ENCODE measurements at places on chromosomes 1 and 21.

GRCh38 chr1:226004396-226004795 lies 5.3 kb upstream of the SDE2 start:
- H3K27ac ChIP-seq = no peak overlapping the region
- H3K4me1 ChIP-seq = peaks cover 8% of the 10 kb centered on the region
- no peaks in the 10 kb centered on the region for H3K27me3 ChIP-seq
- no peak overlapping the region for H3K4me3 ChIP-seq
- no peak for DNase-seq

- no peak overlapping the region for H3K27ac ChIP-seq
- H3K27me3 ChIP-seq = no peaks in the 10 kb centered on the region
- H3K4me1 ChIP-seq = peaks cover 13% of the 10 kb centered on the region
- no peak for DNase-seq
- no peak overlapping the region for H3K4me3 ChIP-seq
- H3K36me3 ChIP-seq = no peaks in the 10 kb centered on the region
Observed at GRCh38 chr1:234699795-234700665, 90.1 kb upstream of the IRF2BP2 start.

DNA sequence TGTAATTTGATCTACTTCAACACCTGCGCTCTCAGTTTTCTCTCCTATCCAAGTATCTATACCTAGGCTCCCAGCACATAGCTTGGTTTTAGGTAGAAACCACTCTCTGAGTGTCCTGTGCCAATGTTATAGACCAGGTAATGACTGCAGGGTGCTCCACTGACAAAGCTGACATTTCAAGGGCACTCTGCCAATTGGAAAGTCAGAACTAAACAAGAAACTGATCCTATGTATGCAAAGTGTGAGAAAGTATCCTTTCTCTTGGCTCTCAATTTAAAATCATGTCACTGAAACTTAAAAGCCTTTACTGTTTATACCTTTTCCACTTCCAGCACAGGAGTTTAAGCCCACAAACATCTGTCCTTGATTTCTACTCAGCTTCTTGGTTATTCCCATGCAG lies 45.0 kb upstream of the AIM2 start:
- H3K4me3 ChIP-seq = no peak overlapping the region
- no peaks in the 10 kb centered on the region for H3K4me1 ChIP-seq
- no peaks in the 10 kb centered on the region for H3K36me3 ChIP-seq
- no peak overlapping the region for H3K27ac ChIP-seq
- H3K27me3 ChIP-seq = no peaks in the 10 kb centered on the region

GRCh38 chr1:9399510-9400424 lies 107.1 kb downstream of the SPSB1 start:
- H3K27ac ChIP-seq = peak overlapping the region; percentile 39
- no peaks in the 10 kb centered on the region for H3K27me3 ChIP-seq
- no peak overlapping the region for H3K4me3 ChIP-seq
- H3K4me1 ChIP-seq = peaks cover 18% of the 10 kb centered on the region

GRCh38 chr1:22287946-22288520 lies 145.1 kb upstream of the WNT4 start:
- no peak overlapping the region for H3K4me3 ChIP-seq
- H3K27ac ChIP-seq = peak overlapping the region; percentile 87
- no peak for DNase-seq
- peaks cover 53% of the 10 kb centered on the region for H3K4me1 ChIP-seq
- H3K36me3 ChIP-seq = no peaks in the 10 kb centered on the region

DNA sequence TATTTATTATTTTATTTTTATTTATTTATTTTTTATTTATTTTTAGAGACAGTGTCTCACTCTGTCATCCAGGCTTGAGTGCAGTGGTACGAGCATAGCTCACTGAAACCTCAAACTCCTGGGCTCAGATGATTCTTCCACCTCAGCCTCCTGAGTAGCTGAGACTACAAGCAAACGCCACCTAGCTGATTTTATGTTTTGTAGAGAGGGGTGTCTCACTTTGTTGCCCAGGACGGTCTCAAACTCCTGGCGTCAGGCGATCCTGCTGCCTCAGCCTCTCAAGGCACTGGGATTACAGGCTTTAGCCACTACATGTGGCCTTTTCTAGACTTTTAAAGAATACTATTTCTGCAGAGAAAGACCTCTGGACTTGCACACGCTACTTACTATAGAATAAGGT lies 61.3 kb upstream of the C1orf53 start:
- H3K4me1 ChIP-seq = no peaks in the 10 kb centered on the region
- DNase-seq = no peak
- H3K4me3 ChIP-seq = no peak overlapping the region
- H3K27ac ChIP-seq = no peak overlapping the region

DNA sequence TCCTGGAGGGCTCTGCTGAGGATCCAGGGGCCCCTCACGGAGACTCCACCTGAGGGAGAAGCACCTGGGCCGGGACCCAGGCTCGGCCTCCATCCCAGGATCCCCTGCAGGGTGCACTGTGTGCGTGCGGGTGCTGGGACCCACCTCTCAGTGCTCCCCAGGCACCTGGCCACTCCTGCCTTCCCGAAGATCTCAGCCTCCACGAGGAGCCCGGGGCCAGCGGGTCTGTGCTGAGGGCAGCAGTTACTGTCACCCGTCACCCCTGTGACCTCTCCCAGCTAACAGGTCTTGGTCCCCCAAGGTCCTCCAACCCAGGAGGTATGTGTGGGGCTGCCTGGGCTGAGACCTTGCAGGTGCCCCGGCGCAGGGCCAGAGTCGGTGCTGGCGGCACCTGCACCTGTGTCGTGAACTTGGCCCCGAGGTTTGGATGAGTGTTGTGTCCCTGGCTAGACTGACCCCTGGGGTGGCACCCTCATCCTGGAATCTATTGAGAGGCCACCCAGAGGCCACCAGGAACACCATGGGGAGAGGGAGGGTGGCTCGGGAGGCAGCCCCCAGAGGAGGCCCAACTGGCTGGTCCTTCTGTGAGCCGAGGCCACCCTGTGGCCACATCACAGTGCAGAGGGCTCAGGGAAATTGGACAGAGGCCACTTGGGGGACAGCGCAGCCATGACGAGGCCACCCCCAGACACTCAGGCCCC lies 17.7 kb downstream of the MORN1 start:
- no peaks in the 10 kb centered on the region for H3K4me1 ChIP-seq
- H3K27me3 ChIP-seq = no peaks in the 10 kb centered on the region
- no peak for DNase-seq
- H3K4me3 ChIP-seq = no peak overlapping the region
- no peak overlapping the region for H3K27ac ChIP-seq

DNA sequence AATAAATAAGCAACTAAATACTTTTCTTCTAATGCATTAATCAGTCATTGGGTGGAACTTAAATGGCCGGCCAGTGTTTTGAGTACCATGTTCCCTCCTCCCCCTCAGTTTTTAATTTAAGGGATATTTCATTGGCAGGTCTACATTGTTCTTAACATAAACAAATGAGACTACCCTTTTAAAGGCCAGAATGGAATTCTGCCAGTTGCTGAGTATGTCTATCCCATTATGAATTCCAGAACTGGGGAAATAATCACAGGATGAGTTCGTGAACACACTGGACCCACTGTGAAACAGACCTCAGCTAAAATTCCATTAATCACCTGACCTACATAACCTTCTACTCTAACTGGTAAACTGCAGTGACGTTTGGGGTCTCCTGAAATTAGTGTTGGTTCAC lies 305.5 kb upstream of the PKN2 start:
- H3K27me3 ChIP-seq = no peaks in the 10 kb centered on the region
- no peaks in the 10 kb centered on the region for H3K4me1 ChIP-seq
- DNase-seq = no peak
- no peak overlapping the region for H3K4me3 ChIP-seq
- no peaks in the 10 kb centered on the region for H3K36me3 ChIP-seq

- no peak for DNase-seq
- no peaks in the 10 kb centered on the region for H3K27me3 ChIP-seq
- H3K27ac ChIP-seq = no peak overlapping the region
- peaks cover 10% of the 10 kb centered on the region for H3K4me1 ChIP-seq
- no peaks in the 10 kb centered on the region for H3K36me3 ChIP-seq
Observed at GRCh38 chr1:20321573-20321972, 30.9 kb downstream of the VWA5B1 start.

- no peaks in the 10 kb centered on the region for H3K36me3 ChIP-seq
- no peaks in the 10 kb centered on the region for H3K4me1 ChIP-seq
- H3K27me3 ChIP-seq = no peaks in the 10 kb centered on the region
- no peak for DNase-seq
- no peak overlapping the region for H3K4me3 ChIP-seq
- H3K27ac ChIP-seq = no peak overlapping the region
Observed at GRCh38 chr1:76162254-76162653, 87.7 kb downstream of the ST6GALNAC3 start.

DNA sequence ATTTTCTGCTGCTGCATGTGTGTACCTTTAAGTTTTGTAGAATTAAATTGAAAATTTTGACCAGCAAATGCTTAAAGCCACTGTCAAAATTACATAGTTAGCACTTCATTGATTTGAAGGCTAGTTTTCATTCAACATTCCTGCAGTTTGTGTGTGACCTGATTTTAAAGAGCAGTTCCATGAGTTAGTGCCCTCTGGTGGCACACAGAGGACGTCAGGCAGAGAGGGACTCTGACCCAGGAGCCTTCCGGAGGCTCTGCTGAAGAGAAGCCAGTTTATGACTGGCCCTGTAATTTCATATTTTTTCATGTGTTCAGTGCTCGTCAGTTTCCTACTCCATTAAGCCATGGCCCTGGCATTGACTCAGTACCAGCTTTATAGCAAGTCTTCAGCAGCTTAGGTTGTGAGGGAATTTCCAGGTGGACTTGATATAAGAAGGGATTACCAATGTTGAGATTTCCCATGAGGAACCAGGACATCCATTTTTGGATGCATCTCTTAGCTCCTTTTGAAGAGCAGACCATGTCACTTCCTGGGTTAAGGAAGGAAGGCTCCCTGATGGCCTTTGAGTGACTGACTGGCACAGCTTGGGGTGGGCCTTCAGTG lies 104.7 kb downstream of the CAMTA1 start:
- H3K27me3 ChIP-seq = no peaks in the 10 kb centered on the region
- H3K4me3 ChIP-seq = no peak overlapping the region
- H3K27ac ChIP-seq = no peak overlapping the region
- no peaks in the 10 kb centered on the region for H3K36me3 ChIP-seq
- DNase-seq = peak; percentile 70

DNA sequence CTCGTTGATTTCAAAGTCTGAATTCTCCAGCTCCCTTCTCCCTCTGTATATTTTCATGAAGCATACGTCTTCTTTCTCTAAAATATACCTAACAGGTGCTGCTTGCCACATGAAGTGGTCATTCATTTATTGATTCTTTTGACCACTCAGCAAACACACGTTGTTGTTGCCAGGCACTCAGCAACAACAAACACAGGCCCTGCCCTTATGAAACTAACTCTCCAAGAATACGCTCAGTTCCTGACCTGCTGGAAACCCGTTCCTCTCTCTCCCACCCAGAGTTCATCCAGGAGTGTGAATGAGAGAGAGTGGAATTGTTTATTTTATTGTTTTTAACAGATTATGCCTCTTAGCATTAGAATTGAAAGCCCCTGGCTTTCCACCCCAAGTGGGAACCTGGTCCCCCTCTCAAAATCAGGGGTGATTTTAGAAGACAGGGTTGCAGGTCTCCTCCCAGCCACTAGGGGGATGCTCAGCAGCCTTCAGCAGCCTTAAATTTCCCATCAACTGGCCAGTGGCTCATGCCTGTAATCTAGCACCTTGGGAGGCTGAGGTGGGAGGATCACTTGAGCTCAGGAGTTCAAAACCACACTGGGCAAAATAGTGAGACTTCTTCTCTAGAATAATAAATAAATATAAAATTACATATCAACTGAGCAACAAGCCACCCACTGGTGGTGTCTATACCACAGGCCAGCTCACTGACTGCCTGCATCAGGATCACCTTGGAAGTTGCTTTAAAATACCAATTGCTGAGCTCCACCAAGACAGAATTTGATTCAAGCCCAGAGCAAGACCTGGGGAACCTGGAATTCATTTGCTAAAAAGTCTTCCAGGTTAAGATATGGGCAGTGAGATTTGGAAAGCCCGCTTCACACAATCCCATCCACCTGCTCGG lies 181.0 kb upstream of the KLHDC7A start:
- H3K27ac ChIP-seq = no peak overlapping the region
- H3K4me3 ChIP-seq = no peak overlapping the region
- no peaks in the 10 kb centered on the region for H3K36me3 ChIP-seq
- DNase-seq = no peak
- H3K27me3 ChIP-seq = no peaks in the 10 kb centered on the region
- H3K4me1 ChIP-seq = no peaks in the 10 kb centered on the region

- DNase-seq = no peak
- H3K4me3 ChIP-seq = no peak overlapping the region
- H3K36me3 ChIP-seq = no peaks in the 10 kb centered on the region
- H3K27ac ChIP-seq = peak overlapping the region; percentile 69
- H3K27me3 ChIP-seq = no peaks in the 10 kb centered on the region
Observed at GRCh38 chr1:164577291-164577690, 18.3 kb downstream of the PBX1 start.

GRCh38 chr1:26477446-26478152 lies 5.4 kb downstream of the HMGN2 start:
- peaks cover 43% of the 10 kb centered on the region for H3K36me3 ChIP-seq
- no peak for DNase-seq
- H3K27ac ChIP-seq = no peak overlapping the region
- H3K27me3 ChIP-seq = no peaks in the 10 kb centered on the region
- peaks cover 18% of the 10 kb centered on the region for H3K4me1 ChIP-seq
- H3K4me3 ChIP-seq = no peak overlapping the region

- no peak overlapping the region for H3K27ac ChIP-seq
- no peak overlapping the region for H3K4me3 ChIP-seq
- no peak for DNase-seq
- no peaks in the 10 kb centered on the region for H3K27me3 ChIP-seq
- H3K4me1 ChIP-seq = no peaks in the 10 kb centered on the region
Observed at GRCh38 chr1:209505044-209505443, 78.5 kb upstream of the CAMK1G start.

DNA sequence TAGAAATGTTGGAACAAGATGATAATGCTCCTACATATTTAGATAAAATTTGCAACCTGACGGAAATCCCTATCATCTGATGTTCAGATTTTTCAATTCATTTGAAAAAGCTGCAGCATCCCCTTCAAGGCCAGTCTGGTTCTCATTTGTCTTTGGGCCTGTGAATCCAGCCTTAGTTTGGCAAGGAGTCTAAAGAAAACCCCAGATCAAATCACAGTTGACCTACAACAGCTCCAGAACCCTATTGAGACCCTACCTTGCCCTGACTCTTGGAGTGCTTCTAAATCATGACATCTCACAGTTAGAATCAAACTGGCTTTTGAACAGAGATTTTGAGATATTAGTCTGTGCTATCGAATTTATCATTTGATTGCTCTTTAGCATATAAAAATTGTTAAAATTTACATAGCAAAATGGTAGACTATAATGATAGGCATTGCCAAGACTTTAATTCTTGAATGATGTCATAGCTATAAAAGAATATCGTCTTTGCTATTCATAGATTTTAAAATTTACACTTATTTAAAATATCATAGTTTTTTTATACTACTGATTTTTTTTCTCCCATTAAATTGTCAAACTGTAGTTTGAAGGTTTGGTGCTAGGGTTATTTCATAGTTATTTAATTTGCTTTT lies 2.2 kb downstream of the PPP2R5A start:
- H3K36me3 ChIP-seq = no peaks in the 10 kb centered on the region
- peaks cover 48% of the 10 kb centered on the region for H3K4me1 ChIP-seq
- no peaks in the 10 kb centered on the region for H3K27me3 ChIP-seq
- no peak for DNase-seq
- H3K4me3 ChIP-seq = no peak overlapping the region

- H3K27ac ChIP-seq = no peak overlapping the region
- no peak for DNase-seq
- no peaks in the 10 kb centered on the region for H3K27me3 ChIP-seq
- H3K4me3 ChIP-seq = no peak overlapping the region
Observed at GRCh38 chr1:203797948-203798655, 2.7 kb downstream of the ZBED6 start.
